ENCODE measurements at places on chromosomes 1 and 21.

DNA sequence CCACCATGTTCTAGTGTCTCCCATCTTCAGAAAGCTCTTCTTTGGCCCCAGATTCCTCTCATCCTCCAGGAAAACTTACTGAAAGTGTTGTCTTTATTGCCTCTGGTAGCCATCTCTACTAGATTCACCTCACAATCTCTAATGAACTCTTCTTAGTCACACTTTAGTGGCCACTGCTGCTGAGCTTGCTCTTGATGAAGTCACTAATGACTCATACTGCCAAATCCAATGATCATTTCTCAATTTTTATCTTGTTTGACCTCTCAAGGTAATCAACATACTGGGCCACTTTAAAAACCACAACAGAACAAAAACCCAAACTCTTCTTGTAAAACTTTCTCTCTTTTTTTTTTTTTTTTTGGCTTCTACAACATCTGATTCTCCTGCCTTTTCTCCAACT, 196.4 kb downstream of the LHX8 start:
- DNase-seq: no peak

DNA sequence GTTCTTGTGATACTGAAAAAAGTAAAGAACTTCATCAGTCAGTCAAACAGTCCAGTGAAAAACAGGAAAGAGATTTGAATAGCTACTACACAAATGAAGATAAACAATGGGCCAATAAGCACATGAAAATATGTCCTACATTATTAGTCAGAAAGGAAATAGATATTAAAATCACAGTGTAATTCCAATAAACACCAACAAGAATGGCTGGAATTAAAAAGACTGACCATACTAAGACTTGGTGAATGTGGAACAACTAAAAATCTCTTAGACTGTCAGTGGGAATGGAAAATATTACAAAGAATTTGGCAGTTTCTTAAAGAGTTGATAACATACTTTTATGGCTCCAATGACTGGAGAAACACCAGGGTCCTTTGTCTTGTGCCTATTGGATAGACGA, 241.8 kb upstream of the USP24 start:
- no peak for DNase-seq

- DNase-seq: no peak
Measured at GRCh38 chr1:21264898-21265297, 25.4 kb downstream of the ECE1 start.

DNA sequence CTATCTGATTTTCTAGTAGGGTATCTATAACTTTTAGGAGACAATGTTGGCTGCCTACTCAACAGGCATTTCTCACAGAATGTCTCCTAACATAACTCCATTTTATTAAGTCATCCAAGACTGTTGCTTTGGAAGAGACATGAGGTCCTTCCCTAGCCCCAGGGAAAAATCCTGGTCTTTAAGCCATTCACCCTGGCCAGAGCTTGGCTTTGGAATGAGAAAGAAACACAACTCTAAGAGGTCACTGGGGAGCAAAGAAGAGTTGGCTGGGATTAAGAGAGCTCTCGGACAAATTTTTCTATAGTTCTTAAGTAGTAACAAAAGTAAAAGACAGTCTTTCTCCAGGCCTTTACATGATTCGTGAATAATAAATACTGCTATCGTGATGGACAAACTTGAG, 57.9 kb downstream of the PCNX2 start:
- no peak for DNase-seq

- DNase-seq: peak; percentile 80
Measured at GRCh38 chr1:32291708-32292538, at the start of gene HDAC1. Gene HDAC1 (plus strand): TSS chr1:32292083. CDS start chr1:32292170, 87 bp downstream.

- no peak for DNase-seq
Measured at GRCh38 chr1:49050041-49050440, 273.4 kb upstream of the BEND5 start.

- no peak for DNase-seq
Measured at GRCh38 chr1:7645751-7646048, 125.4 kb upstream of the VAMP3 start.

- no peak for DNase-seq
Measured at GRCh38 chr21:42010507-42011495, 641 bp upstream of the ZBTB21 start.

DNA sequence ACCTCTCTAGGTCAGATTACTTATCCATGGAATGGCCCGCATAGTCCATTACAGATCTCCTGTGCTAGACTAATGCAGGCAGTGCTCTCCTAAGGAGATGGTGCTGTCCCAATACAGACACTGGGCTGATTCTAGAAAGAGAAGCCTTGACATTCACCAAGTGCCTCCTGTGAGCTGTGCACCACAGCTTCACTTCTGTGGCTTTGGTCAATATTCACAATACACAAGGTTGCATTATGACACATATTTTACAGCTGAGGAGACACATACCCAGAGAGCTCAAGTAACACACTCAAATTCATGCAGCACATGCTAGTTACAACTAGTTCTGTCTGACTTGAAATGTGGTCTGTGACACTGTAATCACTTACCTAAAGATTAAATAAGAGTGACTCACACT, 59.4 kb upstream of the LRRC8B start:
- no peak for DNase-seq

DNA sequence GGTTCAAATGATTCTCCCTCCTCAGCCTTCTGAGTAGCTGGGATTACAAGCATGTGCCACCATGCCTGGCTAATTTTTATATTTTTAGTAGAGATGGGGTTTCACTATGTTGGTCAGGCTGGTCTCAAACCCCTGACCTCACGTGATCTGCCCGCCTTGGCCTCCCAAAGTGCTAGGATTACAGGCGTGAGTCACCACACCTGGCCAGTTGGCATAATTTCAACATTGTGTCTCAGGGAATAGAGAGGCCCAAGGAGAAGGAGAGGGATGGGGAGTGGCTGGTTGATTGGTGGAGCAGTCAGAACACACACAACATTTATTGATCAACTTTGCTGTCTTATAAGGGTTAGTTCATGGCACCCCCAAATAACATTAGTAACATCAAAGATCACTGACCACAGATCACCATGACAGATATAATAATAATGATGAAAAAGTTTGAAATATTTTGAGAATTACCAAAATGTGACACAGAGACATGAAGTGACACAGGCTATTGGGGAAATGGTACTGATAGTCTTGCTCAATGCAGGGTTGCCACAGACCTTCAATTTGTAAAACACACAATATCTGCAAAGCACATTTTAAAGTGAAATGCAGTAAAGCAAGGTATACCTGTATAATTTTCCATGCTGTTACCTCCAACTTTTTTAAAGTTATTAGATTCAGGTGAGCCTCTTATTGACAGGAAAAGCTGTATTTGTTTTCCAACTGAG, 15.8 kb upstream of the CYB5R1 start:
- no peak for DNase-seq

DNA sequence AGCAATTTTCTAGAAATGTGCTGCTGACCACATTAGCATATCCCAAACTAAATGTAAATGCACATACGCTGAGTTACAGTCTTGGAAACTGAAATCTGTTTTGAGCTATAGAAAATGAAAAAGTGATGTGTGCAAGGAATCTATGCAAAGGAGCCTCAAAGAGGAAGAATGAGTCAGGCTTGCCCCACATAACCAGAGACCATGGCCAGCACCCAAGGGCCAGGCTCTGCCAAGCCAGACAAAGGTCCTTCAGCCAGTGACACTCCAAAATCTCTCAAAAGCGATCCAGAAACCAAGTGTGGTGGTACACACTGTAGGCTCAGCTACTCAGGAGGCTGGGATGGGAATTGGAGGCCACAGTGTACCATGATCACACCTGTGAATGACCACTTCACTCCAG, 195.2 kb downstream of the TOMM20 start:
- no peak for DNase-seq

DNA sequence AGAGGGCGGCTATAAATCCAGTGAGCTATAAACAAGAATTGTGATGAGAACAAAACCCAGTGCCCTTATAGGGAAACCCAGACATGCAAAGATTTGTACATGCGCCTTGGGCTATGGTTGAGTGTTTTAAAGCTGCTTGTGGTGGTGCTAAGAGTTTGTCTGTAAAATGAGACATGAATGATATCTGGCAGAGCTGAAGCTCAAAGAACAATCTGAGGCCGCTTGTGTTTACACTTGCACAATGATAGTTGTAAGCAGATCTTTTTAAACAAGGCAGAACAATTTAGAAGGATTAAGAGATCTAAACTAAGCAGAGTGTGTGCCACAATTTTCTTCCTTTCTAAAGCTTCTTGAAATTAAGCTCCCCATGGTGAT, 80.4 kb upstream of the ADAMTS5 start:
- DNase-seq: no peak

DNA sequence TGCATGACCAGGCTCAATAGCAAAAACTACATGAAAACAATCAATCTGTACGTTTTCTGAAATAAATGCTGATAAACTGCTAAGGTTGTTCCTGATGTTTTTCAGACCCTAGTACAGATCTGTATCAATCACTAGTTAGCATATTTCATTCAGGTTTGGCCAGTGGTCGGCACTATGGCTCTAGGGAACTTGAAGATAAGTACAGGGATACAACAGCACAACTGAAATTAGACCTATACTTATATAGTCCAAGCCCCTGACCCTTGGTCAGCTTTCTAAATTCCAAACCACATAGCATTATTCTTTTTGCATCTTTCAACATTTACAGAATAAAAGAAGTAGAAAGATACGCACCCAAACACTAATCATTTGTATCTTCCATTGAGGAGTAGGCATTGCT, 142.7 kb downstream of the PLPPR4 start:
- no peak for DNase-seq

DNA sequence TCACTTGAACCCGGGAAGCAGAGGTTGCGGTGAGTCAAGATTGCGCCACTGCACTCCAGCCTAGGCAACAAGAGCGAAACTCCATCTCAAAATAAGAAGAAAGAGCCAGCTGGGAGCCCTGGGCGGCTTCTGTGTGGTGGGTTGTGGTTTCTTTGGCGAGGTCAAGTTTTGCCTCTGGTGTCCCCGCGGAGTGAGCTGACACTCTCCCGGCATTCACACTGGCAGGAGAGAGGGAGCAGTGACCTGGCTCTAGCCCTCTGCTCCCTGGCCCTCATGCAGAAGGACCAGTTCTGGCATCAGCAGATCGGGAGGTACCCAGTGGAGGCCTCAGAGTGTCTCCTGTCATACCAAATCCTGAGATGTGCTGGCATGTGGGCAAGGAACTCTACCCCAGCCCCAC, 81.0 kb upstream of the VAMP3 start:
- no peak for DNase-seq

DNA sequence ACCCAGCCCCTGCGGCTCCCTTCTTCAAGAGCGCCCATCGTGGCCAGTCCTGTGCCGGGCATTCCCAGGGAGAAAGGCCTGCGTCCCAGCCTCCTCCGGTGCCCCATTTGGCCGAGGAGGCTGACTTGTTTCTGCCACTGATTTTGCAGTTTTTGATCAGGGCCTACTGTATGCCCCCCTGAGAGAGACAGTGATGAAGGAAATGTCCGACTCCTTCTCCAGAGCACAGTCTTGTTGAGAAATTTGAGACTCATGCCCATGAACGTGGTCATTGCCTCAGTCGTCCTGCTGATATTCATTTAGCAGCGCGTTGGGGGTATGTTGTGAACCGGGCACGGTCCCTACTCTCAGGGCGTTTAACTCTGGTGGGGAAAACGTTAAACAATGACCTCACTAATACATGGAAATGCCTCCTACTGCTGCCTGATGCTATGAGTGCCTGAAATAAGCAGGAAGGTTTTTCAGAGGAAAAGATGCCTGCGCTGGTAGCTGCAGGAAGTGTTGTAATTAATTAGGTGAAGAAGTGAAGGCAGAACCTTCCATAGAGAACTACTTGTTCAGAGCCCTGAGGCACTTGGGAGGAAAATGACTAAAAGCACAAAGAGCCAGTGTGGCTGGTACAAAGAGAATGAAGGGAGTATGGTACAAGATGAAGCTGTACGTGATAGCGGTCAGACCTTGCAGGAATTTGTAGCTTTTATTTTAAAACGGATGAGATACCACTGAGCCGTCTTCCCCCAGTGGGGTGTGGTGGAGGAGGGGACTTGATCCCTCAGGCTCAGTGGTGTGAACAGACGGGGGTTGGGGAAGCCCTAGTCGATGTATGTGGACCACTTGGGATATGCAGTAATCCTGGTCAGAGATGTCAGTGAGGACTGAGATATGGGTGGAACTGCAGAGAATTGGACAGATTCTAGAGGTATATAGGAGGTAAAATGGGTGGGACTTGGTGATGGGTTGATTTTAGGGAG, 730 bp downstream of the ZCCHC17 start:
- no peak for DNase-seq

All from cortex of kidney (tissue), 1 donor.